Gastrocnemius medialis (tissue), 4 donors: ENCODE measurements at places on chromosomes 16 and 17. TPM values are rescaled to one million over a fixed set of nuclear protein-coding genes. Genes with fewer than 3 reads are reported as not detected.

The GNG13 gene
- total RNA-seq, result not detected

The TMIGD1 gene
- total RNA-seq, result 0.68 TPM

The CTRB2 gene
- total RNA-seq, result not detected

- H3K36me3 ChIP-seq, result peaks cover 9% of the 10 kb centered on the region
- peaks cover 34% of the 10 kb centered on the region for H3K4me1 ChIP-seq
- no peak overlapping the region for H3K27ac ChIP-seq
- H3K4me3 ChIP-seq, result no peak overlapping the region
- no peaks in the 10 kb centered on the region for H3K27me3 ChIP-seq
- DNase-seq, result no peak
Measured at GRCh38 chr16:48361540-48362144, 23.6 kb downstream of the SIAH1 start.

DNA sequence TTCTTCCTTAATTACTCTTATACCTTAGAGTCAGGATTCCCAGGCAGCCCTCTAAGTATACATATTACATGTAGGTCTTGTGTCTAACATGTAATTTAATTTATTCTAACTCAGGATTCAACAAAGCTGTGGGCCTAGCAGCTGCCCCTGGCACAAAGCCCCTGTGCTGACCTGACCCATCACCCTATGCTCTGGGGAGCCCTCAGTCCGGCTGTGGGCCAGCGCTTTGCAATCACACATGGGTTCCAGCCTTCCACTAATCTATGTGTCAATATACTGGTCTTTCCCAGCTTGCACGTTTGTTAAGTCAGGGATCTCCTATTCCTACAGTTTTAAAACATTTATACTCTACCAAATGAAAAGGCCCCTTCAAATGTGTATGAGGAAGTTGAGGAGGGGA is 62.7 kb upstream of the SREBF1 start:
- peaks cover 7% of the 10 kb centered on the region for H3K36me3 ChIP-seq
- no peak overlapping the region for H3K4me3 ChIP-seq
- H3K27me3 ChIP-seq, result no peaks in the 10 kb centered on the region

DNA sequence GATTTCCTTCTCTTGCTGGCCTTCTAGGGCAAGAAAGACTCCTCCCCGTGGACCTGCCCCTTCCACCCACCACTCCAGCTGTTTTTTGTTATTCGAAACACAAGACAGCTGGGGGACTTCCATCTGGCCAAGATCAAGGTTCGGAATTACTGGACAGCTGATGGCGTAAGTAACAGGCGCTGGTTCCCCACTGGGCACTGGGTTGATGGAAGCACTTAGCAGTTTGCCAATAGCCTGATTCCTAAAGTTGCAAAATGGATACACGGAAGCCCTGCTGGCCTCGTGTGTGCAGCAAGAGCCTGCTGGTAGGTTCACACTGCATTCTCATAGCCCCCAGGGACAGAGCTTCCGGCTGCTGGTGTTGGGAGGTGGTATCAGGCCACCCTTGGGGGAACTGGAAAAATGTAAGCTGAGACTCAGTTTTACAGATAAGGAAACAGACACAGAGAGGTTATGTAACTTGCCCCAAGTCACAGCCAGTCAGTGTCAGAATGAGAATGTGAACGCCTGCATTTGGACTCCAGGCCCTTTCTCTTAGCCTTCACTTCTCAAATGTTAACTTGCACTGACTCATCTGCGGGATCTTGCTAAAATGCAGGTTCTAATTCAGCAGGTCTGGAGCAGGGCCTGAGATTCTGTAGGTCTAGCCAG is 171.7 kb downstream of the KATNIP start:
- H3K4me1 ChIP-seq, result no peaks in the 10 kb centered on the region
- peak overlapping the region; percentile 67 for H3K27ac ChIP-seq
- DNase-seq, result peak; percentile 44
- no peak overlapping the region for H3K4me3 ChIP-seq
- no peaks in the 10 kb centered on the region for H3K36me3 ChIP-seq
- H3K27me3 ChIP-seq, result no peaks in the 10 kb centered on the region
